ENCODE measurements at places on chromosomes 11 and 22.

DNA sequence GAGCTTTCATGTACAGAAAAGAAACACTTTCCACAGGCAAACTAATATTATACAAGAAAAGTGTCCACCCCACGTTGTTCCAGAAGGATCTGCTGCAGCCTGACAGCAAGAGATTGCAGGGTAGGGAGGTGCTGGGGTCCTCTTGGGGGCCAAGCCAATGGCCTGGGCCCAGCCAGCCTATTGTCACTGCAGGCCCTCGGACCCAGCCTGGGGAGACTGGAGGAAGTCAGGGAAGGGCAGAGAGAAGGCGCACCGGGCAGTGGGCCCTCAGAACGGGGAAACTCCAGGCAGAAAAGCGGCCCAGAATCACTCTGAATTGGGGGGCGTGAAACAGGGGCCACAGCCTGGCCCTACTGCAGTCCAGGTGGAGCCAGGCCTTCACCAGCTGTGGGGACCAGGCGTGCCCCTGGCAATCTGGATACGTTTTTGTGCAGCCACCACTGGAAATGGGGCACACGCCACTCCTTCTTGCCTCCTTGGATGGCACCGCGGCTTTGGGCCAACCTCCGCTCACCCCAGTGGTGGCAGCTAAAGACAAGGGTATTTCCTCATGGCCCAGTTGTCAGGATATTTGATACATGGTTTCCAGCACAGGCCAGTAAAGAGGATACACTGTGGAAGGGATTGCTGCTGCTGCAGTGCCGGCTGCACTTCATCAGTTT, 3.9 kb upstream of the NAP1L4 start:
- DNase-seq: no peak

- DNase-seq: no peak
Measured at GRCh38 chr11:11433960-11434359, 80.9 kb upstream of the CSNK2A3 start.

DNA sequence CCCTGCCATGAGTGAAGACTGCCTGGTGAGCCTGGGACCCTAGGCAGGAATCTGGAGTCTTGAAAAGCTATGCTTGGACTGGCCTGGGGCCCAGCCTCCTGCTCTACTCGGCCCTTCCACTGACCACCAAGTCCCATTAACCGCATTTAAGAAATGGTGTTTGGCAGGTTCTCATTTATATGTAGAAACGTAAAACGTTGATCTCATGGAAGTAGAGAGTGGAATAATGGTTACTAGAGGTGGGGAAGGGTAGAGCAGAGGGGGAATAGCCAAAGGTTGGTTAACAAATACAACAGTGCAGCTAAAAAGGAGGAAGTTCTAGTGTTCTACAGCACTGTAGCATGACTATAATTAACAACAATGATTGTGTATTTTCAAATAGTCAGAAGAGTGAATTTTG, 72.9 kb upstream of the EED start:
- DNase-seq: no peak

DNA sequence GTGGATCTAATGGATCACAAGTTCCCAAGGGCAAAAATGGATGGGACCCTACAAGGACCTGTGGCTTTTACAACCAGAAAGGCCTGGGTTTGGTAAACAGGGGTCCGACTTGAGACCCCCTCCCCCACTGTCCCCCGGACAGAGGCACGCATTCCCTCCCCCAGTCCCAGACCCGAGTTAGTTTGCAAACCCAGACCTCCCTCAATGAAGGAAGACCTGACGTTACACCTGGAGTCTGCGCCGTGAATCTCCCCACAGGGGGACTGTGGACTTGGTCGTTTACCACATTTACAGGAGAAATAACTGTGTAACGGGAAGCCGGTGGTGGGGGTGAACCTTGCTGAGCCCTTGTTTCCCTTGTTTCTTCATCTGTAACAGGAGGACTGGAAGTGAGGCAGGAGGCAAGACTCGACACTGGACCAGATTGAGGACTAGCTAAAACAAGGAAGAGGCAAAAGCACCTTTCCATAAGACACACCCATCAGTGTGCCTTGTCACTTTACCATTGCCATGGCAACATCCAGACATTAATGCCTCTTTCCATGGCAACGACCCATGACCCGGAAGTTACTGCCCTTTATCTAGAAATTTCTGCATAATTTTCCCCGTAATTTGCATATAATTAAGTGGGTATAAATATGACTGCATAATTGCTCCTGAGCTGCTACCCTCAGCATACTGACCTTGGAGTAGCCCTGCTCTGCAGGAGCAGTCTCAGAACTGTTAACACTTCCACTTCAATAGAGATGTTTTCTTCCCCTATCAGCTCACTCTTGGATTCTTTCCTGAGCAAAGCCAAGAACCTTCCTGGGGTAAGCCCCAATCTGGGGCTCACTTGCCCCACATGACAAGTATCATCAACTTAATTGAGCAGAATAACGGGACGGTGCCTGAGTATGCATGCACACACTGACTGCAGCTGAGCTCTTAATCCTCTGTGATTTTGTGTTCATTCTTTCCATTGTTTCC, 25.4 kb downstream of the PDGFB start:
- DNase-seq: no peak

DNA sequence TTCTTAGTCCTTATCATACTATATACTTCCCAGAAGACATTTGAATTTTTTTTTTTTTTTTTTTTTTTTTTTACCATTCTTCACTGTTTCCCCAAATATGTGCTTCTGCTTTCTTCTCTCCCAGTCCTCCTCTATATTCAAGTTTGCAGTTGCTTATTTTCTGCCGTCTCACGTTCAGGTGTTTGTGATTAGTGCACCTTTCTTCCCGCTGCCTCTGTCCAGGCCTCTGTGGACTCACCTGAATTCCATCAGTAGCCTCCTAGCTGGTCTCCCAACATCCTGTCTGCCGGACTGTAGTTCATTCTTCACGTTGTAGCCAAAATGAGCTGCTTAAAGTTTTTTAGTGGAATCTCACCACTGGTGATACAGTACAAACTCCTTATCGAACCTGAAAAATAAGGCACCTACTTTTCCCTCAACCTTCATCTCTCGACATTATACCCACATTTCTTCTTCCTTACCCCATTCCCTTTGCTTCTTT, 795 bp upstream of the MSANTD4 start:
- DNase-seq: no peak

DNA sequence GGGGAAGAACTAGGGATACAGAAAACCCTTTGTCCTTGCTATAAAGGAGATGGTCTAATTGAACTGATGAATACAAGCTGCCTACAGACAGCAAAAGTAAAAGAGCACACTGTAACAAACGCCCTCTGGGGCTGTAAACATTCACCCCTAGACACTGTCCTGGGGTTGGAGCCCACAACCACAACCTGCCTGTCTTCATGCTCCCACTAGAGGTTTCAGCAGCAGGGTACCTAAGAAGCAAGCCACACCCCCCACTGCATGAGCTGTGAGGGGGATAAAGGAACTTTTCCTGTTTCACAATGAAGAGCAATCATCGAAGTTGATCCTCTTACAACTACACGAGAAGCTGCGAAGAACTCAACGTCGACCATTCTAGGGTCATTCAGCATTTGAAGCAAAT, 90.5 kb upstream of the LUZP2 start:
- no peak for DNase-seq

GRCh38 chr22:22401381-22401780, 107.2 kb downstream of the ZNF280B start:
- DNase-seq: no peak

- DNase-seq: no peak
Measured at GRCh38 chr11:95067841-95068219, 1.1 kb downstream of the SRSF8 start.

- DNase-seq: no peak
Measured at GRCh38 chr11:4605057-4605456, 3.0 kb downstream of the TRIM68 start.
